ENCODE measurements at places on chromosomes 12 and 14.

GRCh38 chr12:129815846-129816245 is 88.0 kb downstream of the TMEM132D start:
- no peak for DNase-seq

DNA sequence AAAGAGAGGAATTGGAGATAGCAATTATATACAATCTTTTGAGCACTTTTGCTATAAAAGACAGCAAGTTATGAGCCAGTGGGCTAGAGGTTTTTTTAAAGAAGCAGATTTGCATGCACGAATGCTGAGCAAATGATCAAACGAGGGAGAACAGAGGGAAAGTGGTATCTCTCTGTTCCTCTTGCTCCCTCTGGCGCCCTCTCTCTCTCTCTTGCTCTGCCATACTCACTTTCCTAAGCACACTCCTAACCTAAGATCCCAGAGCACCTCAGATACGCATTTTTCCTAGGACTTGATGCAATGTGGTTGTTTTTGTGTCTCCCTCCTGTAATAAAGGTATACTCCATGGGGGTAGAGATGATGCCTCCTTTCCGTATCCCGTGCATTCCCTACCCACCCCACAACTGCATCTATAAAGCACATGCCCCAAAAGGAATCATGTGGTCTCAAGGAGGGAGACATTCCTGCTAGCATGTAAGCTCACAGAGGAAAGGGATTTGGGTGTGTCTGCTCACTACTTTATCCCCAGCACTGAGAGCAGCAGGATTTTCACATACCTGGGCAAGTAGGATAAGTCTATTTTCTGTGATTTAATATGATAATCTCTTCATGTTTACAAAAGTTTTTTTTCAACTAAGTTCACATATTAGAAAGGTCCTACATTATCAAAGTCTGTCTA is 270.2 kb downstream of the SSPN start:
- DNase-seq: peak; percentile 10

- DNase-seq: peak; percentile 32
These were observed 34.9 kb upstream of the EML1 start for GRCh38 chr14:99758121-99758821.

DNA sequence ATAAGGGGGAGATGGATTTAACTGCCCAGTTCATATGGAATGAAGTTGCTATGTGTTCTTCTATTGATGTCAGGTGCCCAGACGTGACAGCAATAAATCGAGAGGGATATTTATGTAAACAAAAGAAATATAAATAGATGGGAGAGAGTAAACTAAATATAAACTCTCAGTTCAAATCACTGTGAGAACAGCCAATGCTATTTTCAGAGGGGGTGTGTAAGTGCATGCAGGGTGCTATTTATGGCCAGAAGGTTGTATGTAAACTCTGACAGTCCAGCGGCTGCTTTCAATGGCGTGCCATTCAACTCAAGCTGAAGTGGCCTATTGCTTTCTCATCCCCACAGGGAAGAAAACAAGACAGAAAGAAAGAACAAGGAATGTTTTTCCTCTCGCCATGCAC is 127.2 kb downstream of the KCNA5 start:
- no peak for DNase-seq

- no peak for DNase-seq
These were observed 154.5 kb downstream of the MON2 start for GRCh38 chr12:62621101-62621638.

DNA sequence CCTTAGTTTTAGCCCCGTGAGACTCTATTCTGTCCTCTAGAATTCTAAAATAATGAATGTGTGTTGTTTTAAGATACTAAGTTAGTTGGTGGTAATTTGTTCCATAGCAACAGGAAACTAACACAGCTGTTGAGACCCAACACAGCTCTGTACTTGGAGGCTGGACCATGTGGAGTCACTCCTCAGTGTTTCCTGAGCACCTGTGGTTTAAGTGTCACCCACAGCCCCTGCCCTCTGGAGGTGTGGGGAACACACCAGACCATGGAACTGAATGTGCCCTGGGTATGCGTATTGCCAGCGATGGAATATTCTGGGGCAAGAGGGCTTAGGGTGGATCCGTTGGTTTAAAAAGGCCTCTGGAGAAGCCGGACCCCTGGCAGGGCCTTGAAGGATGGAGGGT is 16.6 kb upstream of the GPR68 start:
- DNase-seq: no peak

- DNase-seq: no peak
These were observed 135.1 kb downstream of the ETNK1 start for GRCh38 chr12:22759769-22760674.

- no peak for DNase-seq
These were observed 117.4 kb upstream of the RTL1 start for GRCh38 chr14:101020834-101021370.

- peak; percentile 89 for DNase-seq
These were observed 81.8 kb downstream of the EMP1 start for GRCh38 chr12:13278249-13278787.

GRCh38 chr12:94768398-94769046 is 118.2 kb upstream of the TMCC3 start:
- DNase-seq: no peak

- no peak for DNase-seq
These were observed 26.6 kb upstream of the RIMBP2 start for GRCh38 chr12:130742716-130743115.

GRCh38 chr12:42396473-42397259 is 70.7 kb downstream of the PPHLN1 start:
- DNase-seq: no peak

DNA sequence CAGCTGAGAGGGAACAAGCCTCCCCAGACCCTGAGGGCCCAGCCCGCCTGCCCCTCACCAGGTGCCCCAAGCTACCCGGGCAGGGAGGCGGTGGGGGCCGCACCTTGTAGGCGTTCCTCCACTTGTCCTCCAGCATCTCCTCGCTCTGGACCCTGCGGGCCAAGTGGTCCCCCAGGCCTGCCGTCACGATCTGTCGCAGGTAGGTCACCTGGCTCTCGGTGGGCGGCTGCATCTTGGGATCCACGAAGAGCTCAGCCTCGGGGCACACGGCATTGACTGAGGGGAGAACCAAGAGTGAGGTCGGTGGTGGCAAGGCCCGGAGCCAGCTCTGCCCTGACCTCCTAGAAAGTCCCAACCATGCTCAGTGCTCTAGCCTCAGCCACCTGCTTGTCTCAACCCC is 36.6 kb downstream of the DHX37 start:
- DNase-seq: no peak

GRCh38 chr14:51302295-51303030 is 62.4 kb downstream of the TMX1 start:
- DNase-seq: no peak

GRCh38 chr12:95998611-95999286 is 2.6 kb upstream of the HAL start:
- DNase-seq: peak; percentile 77

- DNase-seq: no peak
These were observed 1057.6 kb downstream of the GALC start for GRCh38 chr14:86935241-86935885.

DNA sequence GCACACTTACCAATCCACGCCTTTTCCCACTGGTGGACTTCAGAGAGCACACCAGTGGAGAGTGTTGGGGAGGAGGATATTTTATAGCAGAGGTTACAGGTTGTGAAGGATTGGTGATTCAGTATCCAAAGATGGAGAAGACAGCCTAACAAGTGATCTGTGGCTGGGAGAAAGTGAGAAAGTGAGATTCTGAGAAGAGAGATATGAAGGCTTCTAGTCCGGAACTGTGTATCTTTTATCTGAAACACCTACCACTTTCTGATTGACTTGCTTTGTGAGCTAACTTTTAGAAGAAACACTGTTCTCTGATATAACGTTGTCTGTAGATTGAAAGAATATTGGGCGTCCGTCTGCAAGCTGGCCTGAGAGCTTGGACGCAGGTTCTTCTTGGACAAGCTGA is 24.0 kb downstream of the DYNC1H1 start:
- no peak for DNase-seq

- no peak for DNase-seq
These were observed 796.4 kb downstream of the AACS start for GRCh38 chr12:125861299-125862281.

GRCh38 chr14:67971627-67972625 is 152.3 kb downstream of the RAD51B start:
- DNase-seq: no peak

DNA sequence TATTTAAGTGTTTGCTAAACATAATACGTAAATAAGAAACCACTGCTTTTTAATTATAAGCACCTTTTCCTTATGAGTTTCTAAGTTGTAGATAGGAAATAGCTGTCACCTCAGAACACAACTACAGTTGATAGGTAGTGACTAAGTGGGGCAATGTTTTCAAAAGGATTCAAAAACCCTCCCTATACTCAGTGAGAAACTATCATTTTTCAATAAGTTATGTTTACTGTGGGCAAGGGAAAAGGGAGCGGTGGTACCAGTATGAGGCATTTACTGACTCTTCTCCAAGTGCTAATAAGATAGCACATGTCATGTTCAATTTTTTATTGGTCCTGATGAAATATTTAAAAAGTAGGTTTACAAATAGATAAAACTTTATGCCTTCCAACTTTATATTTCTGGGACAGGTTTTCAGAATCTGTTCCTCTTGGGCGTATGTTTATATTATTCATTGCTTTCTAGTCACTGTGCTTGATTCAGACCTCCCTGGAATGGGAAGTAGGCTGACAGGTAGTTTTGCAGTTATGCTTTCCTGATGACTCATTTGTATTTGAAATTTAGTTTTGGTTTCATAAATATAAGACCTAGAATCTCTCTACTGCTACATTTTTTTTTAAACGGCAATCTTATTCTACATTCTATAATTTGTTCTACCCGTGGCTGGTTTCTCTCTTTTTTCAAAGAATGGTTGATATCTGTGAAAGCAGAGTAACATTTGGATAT is 153.1 kb downstream of the TMEM117 start:
- DNase-seq: no peak

- no peak for DNase-seq
These were observed 1571.6 kb downstream of the AACS start for GRCh38 chr12:126636821-126637220.

DNA sequence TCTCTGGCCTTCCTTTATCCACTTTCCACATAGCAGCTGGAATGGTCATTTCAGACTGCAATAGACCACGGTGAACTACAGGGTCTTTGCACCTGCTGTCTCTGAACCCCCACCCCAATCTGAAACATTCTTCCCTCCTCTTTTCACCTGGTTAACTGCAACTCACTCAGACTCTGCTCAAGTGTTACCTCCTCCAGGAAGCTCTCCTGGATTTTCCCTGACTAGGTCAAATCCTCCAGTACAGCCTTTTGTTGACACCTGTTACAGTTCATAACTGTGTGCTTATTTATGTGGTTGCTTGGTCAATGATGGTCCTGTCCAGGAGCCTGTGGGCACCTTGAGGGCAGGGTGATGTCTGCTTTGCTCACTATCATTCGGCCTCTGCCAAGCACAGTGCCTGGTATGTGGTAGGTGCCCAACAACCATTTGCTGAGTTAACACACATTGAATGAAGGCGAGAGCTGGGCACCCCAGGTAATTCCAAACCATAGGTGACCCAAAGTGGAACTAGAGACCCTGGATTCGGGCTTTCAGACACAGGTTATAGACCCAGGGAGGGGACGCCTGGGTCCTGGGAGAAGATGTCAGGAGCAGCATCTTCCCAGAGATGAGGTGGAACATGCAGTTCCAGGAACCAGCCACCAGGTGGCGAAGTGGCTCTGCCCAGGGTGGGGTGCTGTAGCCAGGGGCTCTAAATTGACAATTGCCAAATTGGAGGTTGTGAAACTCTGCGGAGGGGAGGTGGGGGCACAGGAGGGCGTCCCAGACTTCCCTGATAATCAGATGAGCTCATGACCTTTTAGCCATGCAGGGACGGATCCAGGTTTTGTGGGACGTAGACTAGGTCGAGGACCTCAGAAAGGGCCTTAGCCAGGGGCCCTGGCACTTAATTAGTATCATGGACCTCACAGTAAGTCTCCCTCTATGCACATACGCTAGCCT is 28.1 kb downstream of the TRPV4 start:
- DNase-seq: peak; percentile 71

DNA sequence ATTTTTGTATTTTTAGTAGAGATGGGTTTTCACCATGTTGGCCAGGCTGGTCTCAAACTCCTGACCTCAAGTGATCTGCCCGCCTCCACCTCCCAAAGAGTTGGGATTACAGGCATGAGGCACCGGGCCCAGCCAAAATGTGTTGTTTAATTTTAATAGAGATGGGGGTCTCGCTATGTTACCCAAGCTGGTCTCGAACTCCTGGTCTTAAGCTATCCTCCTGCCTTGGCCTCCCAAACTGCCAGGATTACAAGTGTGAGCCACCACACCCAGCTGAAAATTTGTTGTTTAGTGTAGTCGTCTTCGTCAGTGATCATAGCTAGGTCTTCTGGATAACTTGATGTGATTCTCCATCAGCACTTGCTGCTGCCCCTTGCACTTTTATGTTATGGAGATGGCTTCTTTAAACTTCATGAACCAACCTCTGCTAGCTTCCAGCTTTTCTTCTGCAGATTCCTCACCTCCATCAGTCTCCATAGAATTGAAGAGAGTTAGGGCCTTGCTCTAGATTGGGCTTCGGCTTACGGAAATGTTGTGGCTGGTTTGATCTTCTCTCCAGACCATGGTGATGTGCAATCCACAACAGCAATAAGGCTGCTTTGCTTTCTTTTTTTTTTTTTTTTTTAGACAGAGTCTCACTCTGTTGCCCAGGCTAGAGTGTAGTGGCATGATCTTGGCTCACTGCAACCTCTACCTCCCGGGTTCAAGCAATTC is 13.0 kb downstream of the ISCU start:
- DNase-seq: no peak

DNA sequence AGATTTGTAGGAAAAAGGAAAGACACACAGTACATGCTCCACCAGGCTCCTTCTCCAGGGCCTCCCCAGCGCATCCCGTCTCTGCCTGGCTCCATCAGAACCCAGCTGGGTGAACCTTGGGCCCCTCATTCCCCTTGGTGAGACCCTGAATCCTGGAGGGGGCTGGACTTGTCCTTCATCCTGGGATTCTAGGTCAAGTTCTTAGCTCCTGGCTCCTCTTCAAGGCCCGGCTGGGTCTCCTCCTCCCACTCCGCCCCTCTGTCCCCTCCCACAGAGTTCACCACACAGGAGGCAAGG is 49.2 kb downstream of the PSMA6 start:
- DNase-seq: no peak

GRCh38 chr12:75704208-75704607 is 192.8 kb upstream of the KRR1 start:
- DNase-seq: no peak

DNA sequence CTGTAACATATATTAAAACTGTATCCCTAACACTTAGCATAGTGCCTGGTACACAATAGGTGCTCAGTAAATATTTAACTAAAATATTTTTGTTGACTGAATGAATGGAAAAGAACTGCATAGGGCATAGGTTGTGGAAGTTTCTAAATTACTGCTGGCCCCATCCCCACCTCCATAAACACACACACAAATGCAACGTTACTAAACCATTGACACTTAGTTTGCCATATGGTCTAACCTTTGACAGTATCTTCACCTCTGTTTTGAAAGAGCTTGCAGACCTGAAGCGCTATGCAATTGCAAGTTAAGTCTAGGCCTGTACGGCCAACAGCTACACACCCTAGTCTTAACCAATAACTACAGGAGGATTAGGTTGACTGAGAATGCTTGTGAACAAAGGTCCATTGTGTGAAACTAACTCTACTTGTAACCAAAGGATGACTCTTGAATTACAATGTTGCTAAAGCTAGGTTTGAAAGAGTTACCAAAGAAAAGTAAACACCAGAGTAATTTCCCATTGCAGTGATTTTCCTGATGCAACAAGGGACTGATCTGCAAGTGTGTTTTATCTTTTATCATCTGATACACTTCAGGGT is 924 bp upstream of the MANSC1 start:
- peak; percentile 64 for DNase-seq

GRCh38 chr12:57072661-57073060 is 5.9 kb downstream of the NEMP1 start:
- no peak for DNase-seq

GRCh38 chr14:100362311-100362927 is 39.3 kb downstream of the SLC25A47 start:
- peak; percentile 70 for DNase-seq

Measured in neural progenitor cell (in vitro differentiated cells).